ENCODE measurements at places on chromosomes 7 and 10.
A peak's percentile ranks its signal among the peaks of the same experiment; 100 is the strongest.

DNA sequence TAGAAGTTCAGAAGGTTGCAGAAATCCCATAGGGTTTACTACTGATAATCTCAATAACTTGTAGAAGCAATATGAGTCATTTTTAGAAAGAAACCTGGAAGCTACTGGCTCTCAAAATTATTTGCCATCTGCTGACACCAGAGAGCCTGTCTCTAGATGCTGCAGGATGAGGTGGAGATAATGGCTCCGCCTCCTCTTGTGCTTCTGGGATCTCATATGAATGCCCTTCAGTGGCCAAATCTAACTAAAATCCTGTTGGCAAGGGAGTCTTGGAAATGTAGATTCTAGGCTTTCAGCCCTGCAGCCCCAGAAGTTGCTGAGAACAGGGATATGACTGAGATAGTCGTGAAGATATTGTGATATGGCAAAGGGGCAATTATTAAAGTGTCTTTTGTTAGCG is 348.1 kb downstream of the CCSER2 start:
- DNase-seq, result no peak

- peak; percentile 73 for DNase-seq
These were observed 27.2 kb upstream of the MSRB2 start for GRCh38 chr10:23067939-23068775.

DNA sequence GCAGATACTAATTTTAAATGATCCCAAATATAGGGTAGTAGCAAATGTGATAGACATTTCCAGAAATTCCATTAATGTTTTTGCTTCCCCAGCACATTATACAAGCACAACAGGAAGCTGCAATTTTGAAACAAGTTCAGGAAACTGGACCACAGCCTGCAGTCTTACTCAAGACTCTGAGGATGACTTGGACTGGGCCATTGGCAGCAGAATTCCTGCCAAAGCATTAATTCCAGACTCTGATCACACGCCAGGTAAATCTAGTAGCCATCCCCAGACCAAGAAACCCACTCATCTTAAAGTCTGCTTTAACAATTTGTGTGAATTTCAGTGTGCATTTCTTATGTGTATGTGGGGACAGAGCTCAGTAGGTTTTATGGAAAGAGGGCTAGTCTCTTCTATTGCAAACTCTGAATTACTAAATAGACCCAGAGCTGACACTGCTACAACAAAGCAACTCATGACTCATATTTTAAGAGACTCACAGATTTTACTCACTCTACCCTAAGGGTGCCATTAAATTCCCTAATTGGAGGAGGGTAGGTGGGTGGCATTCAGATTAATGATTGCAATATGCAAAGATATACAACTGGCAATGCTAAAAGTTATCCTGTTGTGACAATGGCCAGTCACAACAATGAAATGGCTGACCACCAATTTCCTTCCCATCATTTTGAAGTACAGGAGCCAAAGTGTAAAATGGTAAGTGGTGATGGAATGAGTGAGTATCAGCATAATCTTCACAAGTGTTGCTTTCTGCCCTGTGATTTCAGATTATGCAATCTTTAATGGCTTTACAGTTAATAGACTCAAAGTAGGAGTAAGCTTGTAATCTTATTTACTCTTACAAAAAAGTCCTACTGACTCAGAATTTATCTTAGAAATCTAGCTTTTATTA is 317.6 kb upstream of the PLXDC2 start:
- DNase-seq, result no peak

- peak; percentile 52 for DNase-seq
These were observed 701 bp upstream of the CUL1 start for GRCh38 chr7:148698007-148698396.

DNA sequence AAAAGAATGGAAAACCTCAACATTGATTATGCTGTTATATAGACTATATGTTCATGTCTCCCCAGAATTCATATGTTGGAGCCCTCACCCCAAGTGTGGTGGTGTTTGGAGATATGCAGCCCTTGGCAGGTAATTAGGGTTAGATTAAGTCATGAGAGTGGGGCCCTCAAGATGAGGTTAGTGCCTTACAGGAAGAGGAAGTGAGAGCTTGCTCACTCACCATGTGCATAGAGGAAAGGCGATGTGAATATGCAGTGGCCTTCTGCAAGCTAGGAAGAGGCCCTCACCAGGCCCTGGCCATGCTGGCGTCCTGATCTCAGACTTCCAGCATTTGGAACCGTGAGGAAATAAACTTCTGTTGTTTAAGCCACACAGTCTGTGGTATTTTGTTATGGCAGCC is 14.8 kb downstream of the ZNF33A start:
- no peak for DNase-seq

DNA sequence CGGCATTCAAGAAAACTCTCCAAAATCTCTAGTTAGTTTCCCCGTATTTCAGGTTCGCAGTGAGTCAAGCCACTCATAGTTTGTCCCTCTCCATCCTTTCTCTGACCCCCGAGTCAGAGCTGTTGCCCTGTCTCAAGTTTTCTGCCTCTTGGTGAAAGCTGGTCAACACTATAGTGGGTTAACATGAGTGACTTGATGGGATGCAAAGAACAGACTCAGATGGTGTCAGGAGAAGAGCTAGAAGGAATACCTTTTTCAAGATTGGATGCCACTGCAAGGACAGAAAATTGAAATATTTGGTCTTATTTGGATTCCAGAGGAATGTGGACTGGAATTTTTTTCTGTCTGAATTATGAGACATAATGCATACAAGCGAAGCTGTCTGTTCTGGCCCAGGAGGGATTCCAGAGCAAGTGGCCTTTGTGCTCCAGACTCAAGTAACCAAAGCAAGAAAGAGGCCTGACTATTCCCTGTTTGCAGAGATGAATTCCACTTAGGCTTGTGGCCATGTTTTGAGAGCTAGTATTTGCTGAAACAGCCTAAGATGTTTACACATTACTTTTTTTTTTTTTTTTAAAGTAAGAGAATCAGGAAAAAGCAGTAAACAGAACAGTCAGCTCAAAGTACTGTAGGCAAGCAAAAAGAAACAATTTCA is 67.4 kb downstream of the VWC2 start:
- no peak for DNase-seq

GRCh38 chr7:117323851-117324711 is 1.2 kb upstream of the WNT2 start:
- peak; percentile 30 for DNase-seq

GRCh38 chr7:159125104-159125954 is 19.3 kb downstream of the VIPR2 start:
- DNase-seq, result no peak

DNA sequence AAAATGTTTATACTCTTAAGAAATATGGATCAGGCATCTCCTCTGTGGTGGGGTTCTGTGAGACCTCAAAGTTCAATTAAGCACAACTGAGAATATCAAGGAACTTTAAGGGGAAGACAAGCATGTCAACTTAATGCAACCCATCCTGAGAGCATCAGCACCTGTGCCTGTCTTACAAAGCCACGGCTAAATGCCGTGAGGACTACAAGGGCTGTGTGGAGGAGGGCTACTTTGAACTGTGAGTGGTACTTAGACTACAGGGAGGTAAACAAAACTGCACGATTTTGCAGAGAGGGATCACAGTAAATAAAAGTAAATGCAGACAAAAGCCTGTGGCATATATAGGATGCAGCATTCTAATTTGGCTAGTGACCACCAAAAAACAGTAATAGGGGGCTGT is 139.1 kb downstream of the ATE1 start:
- no peak for DNase-seq

GRCh38 chr10:26733750-26734568 is 36.5 kb downstream of the PDSS1 start:
- DNase-seq, result peak; percentile 71

DNA sequence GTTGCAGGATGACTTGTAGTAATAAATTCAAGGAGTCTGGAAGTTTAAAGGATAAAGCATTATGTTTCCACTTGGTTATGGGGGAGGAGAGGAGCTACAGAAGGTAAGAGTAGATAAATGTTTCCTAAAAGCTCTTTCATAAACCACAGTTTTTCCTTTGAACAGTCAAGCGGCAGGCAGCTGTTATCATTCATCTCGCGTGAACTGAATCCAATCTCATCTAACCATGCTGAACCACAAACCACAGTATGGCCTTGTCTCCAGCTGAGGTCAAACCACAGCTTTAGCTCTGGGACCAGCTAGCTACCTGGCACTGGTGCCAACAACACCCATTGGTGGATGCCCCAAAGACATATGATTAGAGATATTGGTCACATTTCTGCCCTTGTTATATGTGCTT is 63.3 kb downstream of the NOC3L start:
- DNase-seq, result no peak

GRCh38 chr7:36951257-36951697 is 227.0 kb upstream of the AOAH start:
- DNase-seq, result no peak

DNA sequence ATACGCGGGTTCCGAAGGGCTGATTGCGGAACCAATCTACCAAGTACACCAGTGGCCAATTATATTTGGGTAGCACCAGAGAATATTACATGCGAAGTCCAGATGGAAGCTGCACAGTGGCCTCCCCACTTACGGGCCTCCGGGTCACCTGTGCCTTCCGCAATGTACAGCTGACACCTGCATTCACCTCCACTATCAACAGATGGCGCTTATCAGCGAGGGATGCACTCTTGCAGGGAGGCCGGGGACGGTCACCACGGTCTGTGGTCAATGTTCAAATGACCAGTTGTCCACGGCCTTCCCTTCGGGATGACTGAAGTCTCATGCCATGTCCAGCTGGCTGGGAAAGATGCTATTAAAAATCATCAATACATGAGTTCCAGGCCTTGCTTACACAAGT is 47.6 kb downstream of the SLIT1 start:
- no peak for DNase-seq

- no peak for DNase-seq
These were observed 9.3 kb upstream of the LRRC61 start for GRCh38 chr7:150313870-150314269.

GRCh38 chr7:138477081-138477578 is 17.1 kb downstream of the TRIM24 start:
- DNase-seq, result no peak

DNA sequence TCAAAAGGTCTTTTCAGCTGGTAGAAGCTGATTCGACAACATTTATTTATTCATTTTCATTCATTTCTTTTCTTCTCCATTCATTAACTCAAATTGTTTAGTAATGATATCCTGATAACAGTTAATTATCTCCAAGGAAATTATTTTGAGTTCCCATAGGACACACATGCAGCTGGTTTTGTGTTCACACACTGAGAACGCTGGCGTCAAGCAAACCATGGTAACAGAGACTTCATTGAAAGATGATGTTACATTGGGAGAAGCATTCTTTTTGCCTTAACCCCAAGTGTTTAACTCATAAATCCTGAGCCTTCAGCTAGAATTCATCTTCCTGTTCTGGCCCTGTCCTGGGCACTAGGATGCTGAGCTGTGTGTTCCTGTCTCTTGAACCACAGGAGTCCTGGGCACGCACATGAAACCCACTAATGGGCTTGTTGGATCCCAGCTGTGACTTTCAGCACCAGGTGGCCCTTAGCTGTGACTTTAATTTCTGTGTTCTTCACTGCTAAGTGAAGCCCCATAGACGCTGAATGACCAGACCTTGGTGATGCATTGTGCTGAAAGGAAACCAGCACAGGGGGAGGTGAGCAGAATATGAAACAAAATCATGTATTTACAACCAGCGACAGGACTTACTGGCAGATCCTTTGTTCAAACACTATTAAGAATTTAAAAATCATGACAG is 121.5 kb upstream of the PRSS58 start:
- peak; percentile 41 for DNase-seq

- DNase-seq, result no peak
These were observed 70.2 kb upstream of the EXOC6 start for GRCh38 chr10:92778091-92778490.

DNA sequence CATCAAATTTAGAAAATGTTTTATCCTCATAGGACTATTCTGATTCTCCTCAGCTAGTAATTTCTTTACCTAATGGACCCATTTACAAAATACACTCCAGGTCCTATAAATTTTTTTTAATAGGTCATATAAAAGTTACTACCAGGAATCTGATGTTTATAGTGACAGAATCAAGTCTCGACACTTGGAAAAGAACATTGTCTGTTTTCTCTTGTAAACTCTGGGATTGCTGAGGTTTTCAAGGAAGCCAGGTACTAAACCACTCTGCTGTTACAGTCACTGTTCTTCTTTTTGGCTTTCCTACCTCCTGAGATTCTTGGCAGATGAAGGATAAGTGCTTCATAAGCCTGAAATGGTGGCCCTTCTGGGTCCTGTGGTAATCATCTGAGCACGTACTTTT is 493.1 kb downstream of the AUTS2 start:
- DNase-seq, result no peak

GRCh38 chr10:1100143-1100542 is 44.0 kb downstream of the WDR37 start:
- no peak for DNase-seq

GRCh38 chr10:124419635-124420034 is 912 bp upstream of the OAT start:
- DNase-seq, result no peak

DNA sequence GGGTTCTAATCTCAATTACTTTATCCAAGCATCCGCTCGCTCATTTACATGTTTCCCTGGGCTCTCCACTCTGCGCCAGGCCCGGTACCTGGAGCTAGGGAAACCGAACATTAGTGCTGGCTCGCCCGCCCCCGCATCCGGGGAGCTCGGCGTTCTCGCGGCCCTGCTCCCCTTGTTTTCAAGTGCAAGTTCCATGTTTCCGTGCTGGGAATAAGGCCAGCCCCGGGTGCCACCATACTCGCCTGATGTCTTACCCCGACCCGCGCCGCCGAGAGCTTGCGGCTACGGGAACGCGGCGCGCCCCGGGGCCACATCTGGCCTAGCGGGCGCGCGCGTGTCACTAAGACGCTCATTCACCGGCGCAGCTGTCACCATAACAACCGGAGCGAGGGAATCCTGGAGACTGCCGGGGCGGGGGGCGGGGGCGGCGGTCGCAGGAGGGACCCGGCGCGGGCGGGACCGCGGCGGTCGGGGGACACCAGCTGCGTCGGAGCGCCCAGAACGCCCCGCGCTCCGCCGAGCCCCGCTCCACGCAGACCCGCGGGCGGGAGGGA is at the start of gene NEURL1:
Gene NEURL1, plus strand, starts transcription at position 344 of the 554 bp plus-strand sequence. CDS start 683 bp downstream, outside the sequence.
- peak; percentile 89 for DNase-seq
